ENCODE measurements at places on chromosomes 1 and 21.

DNA sequence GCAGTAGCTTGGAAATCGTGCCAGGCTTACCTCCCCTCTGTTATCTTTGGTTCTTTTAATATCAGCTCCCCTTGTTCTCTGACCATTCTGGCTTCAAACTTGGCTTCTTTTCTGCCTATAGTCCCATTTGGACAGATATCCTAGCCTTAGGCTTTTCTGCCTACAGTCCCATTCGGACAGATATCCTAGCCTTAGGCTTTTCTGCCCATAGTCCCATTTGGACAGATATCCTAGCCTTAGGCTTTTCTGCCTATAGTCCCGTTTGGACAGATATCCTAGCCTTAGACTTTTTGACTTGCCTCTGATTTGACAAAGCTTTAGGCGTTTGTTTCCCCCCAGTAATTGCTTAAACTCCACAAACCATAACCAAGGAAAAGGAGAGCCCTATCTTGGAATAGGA, 25.6 kb downstream of the CHML start:
- no peak for DNase-seq

- no peak for DNase-seq
Measured at GRCh38 chr1:206873603-206874188, 8.3 kb downstream of the IL20 start.

GRCh38 chr1:246035060-246035541, 472.0 kb downstream of the SMYD3 start:
- DNase-seq = no peak

DNA sequence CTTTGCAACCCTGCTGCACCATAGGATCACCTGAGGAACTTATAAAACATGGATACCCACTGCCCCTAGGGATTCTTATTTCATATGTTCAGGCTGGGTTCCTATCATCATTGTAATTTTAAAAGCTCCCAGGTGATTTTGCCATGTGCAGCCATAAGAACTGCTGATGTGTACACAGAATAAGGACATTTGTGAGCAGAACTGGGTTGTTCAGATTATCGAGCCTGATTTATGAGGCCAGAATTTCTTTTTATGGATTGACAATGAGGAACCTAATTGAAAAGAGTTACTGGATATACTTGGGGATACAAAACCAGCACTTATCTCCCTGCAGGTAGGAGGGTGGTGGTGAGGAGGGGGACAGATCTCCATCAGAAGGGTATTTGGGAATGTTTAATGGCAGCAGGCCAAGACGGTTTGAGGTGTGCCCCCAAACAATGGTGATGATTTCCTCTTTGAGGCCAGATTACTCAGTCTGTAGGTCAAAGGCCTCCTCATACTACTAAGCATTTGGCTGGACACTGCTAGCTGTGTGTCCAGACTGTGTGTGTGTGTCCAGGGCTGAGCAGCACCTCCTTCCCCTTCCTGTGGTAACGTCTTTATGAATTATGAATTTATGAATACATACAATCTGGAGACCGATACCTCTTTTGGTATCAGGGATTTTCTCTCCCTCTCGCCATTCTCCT, 18.9 kb downstream of the NOS1AP start:
- peak; percentile 34 for DNase-seq

DNA sequence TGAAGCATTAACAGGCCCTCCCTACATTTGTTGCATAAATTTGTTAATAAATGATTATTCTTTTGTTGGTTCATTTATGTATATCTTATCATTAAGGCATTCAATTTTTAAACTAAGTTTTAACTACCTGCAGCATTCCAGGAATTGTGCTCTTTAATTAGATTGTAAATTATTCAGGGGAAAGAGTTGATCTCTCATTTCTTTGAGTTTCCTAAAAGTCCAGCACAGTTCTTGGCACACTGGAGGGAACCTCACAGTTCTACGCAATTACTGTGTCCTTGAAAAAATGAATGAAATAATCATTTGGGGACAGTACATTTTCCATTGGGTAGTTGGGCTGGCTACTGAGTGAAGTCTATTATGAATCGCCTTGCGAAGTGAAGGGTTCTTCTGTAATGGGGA, 493 bp upstream of the STXBP3 start:
- no peak for DNase-seq

GRCh38 chr1:47298025-47298699, 15.8 kb downstream of the STIL start:
- DNase-seq = no peak

GRCh38 chr1:25813734-25814471, 5.9 kb upstream of the MTFR1L start:
- no peak for DNase-seq

GRCh38 chr1:218408942-218409341, 63.8 kb downstream of the TGFB2 start:
- no peak for DNase-seq

- no peak for DNase-seq
Measured at GRCh38 chr1:40948741-40949443, 30.6 kb upstream of the CTPS1 start.

GRCh38 chr1:186760446-186760845, 68.3 kb upstream of the PLA2G4A start:
- DNase-seq = no peak

DNA sequence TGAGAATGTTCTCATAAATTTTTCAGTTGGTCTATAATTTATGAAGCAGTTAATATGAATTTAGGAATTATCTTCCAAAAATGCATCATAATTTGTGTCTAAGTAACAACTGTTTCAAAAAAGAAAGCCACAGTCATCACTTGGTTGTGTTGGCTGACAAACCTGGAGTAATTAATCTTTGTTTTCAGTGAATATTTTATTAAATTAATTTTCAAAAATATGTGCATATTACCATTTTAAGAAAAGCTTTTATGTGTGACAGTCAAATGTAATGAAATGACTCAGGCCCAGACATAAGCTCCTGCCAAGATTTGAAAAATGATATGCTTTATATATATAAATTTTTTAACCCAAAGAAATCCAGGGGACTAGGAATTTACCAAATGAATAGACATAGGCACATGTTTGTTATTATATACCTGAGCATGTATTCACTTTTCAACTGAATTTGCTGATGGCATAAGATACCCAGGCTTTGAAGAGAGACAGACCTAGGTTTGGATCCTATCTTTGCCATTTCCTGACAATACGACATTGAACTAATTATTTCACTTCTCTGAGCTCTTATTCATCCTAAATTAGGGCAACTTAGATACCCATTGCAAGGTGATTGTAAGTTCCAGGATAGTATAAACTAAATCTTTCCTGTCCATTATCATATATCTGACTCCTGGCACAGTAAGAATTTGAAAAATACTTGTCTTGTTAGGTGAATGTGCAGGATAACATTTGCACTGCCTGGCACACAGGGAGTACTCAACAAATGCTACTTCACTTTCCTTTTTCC, 729.5 kb upstream of the ADGRL2 start:
- no peak for DNase-seq

DNA sequence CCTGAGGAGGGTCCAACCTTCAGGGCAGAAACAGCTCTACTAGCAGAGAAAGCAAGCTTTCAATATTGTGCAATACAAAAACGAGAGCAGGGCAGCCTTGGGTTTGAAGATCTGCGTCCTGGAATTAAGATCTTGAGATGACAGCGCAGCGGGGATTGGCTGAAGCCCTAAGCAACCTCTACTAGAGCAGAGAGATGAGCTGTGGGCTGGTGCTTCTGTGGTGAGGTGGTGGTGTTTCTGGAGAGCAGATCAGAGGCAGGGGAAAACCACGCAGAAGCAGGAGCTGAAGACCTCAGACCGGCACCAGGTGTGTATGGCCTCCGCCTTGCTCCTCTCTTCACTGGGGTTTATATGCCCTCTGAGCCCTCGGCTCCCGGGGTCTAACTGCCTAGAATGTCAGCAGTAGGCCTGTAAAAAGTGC, 12.5 kb downstream of the TRAF3IP3 start:
- no peak for DNase-seq

- DNase-seq = no peak
Measured at GRCh38 chr1:53315456-53316423, 12.1 kb downstream of the LRP8 start.

GRCh38 chr1:119768778-119769177, at the start of gene HMGCS2:
HMGCS2 (minus strand) TSS chr1:119768905; CDS start chr1:119768844, 61 bp downstream.
- peak; percentile 80 for DNase-seq

DNA sequence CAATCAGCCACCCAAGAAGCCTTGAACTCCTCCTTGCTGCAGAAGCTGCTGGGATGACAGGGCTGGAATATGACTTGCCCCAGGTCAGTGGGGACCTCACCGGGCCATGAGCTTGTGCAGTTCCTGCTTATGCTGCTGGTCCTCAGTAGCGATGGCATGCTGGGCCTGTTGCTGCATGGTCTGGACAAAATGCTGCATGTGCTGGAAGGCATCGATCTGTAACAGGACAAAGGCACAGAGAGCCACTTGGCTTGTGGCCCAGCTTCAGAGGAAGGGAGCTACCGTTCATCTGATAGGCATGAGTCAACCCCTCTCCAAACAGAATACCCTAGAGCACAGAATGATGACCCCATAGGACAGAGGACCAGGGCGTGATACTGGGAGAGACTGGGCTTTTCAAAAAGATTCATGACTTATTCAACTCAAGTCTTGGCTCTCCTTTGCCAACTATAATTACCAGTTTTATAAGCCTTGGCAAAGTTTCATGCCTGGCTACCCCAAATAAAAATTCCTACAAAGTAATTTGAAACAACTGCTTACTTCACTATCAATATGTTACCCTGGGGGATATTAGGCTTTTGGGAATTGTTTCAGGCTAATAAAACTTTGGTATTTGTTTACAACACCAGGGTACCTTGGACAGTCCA, 34.7 kb upstream of the EXOSC10 start:
- DNase-seq = no peak

DNA sequence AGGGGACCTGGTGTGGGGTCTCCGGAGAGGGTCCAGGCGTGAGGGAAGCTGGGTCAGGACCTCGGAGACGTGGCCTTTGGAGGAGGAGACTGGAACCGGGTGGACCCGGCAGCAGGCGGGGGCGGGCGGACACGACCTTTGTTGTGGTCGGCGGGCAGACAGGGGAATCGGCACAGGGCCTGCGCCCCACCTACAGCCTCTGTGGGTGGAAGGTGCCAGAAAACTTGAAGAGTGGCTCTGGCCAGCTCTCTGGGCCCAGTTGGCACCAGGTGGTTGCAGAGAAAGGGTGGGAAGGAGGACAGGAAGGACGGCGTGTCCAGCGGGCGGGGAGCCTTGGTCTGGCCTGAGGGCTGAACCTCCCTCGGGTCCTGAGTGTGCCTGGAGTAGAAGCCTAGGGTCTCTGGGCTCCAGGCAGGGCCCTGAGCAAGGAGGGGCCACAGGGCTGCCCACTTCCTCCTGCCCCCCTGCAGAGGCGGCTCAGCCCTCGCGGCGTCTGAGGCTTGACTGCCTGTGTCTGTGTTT, 7.7 kb upstream of the TTLL10 start:
- DNase-seq = no peak

DNA sequence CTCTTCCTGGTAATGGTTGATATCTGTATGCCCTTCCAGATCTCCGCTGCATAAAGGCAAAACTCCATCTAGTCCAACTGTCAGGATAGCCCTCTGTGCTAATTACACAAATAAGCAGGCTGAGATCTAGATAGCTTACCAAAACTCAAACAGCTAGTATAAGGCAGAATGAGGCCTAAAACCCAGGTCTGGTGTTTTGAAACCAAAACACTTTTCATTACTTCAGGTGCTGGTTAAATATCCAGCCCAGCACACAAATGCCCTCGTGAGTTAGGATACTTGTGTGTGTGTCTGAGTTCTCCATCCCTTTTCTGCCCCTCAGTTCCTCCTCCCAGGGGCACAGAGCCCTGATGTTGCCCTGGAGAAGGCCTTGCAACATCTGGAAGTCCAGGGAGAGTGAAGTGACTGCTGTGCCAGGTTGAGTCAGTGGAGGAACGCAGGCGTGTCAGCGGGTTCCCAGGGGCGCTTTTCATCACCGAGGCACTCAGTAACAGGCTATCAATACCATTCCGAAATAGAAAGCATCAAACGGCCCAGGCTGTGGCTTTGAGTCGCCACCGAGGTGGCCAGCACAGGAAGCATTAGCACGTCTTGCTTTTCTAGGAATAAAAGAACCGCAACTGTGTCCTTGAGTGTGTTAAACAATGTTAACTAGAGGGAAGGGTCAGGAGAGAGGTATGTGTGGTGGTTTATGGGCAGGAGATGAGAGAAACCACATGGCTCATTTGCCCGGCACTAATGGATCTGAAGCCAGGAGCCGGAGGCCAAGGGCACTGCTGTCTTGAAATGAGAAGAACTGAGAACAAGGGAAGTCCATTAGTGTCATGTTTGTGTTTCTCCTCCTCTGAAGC, 90.7 kb upstream of the WLS start:
- no peak for DNase-seq

DNA sequence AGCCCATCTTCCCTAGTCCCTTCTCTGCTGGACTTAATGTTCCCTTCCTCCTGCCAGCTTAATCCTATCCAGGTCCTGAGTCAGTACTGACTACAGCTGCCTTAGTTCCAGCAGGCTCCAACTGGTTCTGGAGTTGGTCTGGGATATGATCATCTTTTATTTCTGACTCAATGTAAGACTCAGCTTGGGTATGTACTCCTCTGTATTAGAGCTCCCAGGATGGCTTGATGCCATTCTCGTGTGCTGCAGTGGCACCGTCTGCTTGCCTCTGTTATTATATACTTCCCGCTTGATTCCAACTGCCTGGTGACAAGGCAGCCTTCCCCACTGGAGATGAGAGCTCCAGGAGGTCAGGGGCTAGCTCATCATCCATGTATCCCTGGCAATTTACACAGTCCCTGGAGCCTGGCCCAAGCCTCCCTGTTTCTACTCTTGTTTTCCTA, 164.4 kb upstream of the DPT start:
- no peak for DNase-seq

- DNase-seq = no peak
Measured at GRCh38 chr1:68011657-68012375, 38.6 kb downstream of the DIRAS3 start.

GRCh38 chr1:177077006-177077405, 87.5 kb downstream of the ASTN1 start:
- no peak for DNase-seq

DNA sequence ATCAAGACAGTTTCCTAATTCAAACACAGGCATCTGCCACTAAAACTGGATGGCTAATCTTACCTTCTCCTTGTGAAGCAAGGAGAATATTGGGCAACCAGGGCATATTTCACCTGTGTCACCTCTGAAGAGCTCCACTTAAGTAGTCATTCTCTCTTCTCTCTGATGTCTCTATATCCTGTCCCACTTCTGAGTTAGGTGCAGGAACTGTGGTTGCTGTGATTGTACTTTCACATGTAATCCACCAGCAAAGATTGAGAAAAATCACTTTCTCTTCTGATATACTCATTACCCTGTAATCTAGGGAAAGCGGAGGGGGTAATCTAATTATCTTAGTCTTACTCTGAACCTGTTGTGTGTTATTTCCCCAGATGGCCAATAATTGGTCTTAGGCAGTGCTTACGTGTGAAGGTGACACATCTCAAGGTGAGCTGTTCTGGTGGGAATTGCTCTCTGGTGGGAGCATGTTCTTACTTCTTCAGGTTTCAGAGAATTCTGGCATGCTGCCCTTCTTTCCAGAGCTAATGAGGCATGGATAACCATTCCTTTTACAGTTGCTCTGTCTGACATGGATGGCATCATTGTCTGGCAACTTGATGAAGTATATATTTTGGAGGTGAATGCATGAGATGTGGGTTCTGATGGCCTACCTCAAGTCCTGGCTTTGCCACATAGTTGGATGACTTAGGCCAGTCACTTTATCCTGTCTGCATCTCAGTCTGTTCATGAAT, 12.0 kb downstream of the XCL2 start:
- no peak for DNase-seq

Data from esophagus muscularis mucosa (tissue), 4 donors.